AG09309 (cell line): ENCODE measurements at places on chromosomes 12 and 14.

GRCh38 chr12:106093246-106093645, 45.5 kb downstream of the NUAK1 start:
- no peak for DNase-seq

DNA sequence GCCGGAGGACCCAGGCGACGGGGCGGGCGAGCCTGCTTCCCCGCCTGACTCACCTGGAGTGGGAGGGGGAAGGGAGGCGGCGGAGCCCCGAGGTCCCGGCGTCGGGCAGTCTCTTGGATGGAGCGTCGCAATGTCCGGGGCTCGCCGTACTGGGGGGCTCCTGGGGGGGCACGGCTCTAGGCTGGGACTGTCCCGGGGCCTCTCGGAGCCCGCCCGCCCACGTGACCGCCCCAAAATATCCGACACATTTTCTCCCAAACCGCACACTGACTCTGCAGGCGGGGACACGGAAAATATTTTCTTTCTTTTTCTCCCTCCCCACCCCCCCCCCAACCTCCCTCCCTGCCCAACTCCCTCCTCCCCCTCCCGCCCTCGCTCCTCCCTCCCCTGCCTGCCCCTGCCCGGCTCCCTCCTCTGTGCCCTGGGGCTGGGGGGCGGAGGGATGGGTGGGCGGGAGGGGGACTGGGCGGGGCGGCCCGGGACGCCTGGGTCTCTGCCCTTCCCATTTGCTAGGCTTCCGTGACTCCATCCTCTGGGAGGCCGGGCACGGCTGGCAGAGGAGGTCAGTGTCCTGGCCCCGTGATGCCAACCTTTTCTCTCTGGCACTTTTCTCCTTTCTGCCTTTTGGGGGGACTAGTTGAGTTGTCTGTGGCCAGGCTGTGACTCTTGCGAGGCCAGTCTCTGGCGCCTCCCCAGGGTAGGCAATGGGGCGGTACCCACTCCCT, at the start of gene RARG:
RARG (minus strand) TSS at position 289 of the 725 bp plus-strand sequence. CDS start 4,664 bp downstream, outside the sequence.
- DNase-seq = no peak

DNA sequence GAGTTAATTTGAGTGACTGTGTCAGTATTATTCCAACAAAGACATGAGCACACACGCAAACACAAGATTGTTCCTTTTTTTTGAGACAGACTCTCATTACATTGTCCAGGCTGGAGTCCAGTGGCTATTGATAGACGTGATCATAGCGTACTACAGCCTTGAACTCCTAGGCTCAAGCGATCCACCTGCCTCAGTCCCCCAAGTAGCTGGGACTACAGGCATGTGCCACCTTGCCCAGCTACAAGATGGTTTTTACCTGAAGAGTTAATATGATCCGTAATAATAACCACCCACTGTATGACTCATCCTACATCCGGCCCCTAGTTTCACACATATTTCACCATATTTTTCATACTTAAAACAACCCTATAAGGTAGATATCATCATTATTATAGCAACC, 26.8 kb downstream of the BCAT1 start:
- DNase-seq = no peak

GRCh38 chr14:20684662-20685456, 499 bp downstream of the RNASE4 start:
- DNase-seq = peak; percentile 8

DNA sequence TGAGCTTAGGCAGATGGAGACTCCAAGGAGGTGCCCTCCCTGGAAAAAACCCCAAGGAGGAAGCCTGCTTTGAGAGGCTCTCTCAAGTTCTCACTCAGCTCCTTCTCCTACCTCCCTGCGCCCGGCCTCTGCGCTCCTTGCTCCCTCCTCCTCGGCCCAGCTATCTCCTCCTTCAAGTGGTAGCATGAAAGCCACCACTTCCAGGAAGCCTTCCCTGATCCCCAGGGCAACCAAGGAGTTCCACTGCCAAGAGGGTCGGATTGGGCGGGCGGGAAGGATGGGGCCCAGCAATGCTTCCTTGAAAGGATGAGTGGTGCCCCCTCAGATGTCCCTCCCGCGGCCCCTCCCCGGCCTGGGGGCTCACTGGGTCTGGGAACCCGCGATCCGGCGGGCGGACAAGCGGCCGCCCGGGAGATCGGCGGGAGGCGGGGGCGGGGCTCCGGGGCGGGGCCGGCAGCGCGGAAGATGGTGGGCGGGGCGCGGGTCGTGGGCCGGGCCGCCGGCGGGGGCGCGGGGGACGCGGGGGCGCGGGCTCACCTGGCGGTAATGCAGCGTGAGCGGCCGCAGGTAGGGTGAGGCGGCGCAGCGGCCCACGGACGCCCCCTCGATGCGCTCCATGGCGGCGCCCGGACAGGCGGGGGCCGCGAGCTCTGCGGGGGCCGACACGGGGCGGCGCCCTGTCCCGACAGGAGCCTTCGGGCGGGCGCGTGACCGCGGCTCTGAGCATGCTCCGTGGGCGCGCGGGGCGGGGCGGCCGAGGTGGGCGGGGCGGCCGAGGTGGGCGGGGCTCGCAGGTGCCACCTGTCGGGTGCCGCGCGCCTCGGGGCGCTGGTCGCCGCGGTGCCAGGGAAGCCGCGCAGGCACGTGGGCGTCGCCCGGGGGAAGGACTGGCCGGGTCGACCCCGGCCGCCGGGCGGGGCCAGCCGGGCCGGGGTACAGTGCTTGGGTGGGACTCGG, at the start of gene NUDT14:
NUDT14 (minus strand) TSS at position 721 of the 957 bp plus-strand sequence; CDS start at position 618, 103 bp downstream.
- DNase-seq = no peak

GRCh38 chr14:74754157-74754556, 9.0 kb upstream of the YLPM1 start:
- DNase-seq = no peak

GRCh38 chr14:99194736-99195135, 77.3 kb downstream of the BCL11B start:
- DNase-seq = no peak

DNA sequence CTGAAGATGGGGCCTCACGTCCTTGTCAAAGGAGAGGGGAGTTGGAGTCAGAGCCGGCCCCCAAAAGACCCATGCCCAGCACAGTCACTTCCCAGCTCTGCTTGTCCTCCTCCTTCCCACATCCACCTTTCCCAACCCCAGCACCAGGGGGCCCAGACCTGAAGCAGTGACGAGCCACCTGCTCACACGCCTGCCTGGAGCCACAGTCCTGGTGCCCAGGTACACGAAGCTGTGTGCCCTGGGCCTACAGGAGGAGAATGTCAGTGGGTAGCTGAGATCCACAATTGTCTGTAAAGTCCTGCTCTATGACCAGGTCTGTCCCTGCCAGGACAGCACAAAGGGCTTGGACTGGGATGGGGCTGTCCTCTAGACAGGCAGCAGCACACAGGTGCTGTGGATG, 126.8 kb upstream of the PZP start:
- no peak for DNase-seq

DNA sequence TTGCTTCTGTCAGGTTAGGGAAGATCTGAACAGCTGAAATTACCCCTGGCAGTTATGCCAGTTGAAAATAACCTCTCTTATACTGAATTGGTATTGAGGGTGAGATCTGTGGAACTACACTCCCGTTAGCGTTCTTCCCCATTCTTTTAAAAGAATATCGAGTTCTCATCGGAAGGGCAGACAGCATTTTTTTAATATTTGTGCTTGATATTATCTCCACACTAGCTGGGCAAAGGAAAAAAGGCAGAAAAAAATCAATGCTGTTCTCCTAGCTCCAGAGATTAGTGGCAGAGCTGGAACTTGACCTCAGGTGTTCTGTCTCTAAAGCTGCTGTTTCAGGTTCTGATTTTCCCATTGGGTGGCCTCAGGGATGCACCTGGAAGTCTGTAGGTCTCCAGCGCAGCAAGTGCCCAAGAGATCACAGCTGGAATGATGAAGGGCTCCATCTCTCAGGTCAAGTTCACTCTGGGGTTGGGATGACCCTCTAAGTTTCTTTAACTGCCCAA, 67.5 kb downstream of the SLC38A1 start:
- DNase-seq = no peak

DNA sequence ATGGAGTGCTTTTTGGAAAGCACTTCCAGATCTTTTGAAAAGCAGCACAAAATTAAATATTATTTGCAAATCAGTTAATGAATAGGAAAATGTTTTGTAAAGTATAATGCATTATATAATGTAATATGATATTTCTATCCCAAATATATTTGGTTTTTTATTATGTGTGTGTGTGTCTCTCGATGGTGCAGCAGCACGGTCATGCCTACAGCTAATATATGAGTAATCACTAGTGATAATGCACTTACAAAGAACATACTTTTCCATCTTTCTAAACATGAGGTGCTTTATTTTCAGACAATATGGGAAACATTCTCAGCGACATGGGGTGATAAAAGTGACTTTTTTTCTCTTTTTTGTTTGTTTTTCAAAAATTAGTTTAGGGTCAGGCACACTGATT, 1.3 kb upstream of the EEA1 start:
- no peak for DNase-seq

DNA sequence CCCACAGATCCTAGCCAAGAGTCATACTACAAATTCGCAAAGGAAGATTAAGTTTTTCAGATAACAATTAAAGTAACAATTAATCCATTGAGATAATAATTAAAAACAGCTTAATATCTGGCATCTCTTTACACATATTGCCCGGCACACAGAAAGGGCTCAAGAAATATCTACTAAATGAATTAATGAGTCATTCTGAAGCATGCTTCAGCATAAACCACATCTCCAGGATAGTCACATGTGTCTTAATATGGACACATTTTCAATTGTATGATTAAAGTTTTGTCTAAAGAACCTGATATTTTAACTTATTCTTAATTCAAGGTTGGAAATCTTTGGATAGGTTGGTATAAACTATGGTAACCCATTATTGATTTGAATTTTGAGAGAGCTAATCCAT, 9.6 kb downstream of the ITPR2 start:
- DNase-seq = no peak

DNA sequence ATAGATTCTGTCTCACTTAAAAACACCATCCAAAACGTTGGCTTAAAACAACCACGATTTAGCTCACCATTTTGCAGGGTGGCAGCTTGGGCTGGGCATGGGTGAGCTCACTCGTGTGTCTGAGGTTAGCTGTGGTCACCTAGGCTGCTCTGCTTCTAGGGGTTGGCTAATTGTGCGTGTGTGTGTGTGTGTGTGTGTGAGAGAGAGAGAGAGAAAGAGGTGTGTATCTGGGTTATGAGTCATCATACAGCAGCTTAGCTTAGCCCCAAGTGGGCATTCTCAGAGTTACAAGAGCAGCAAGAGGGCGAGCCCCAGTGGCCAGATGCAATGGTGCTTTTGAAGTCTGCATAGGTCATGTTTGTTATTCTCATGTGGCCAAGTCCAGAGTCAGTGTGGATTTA, 6.0 kb downstream of the FBXW8 start:
- DNase-seq = peak; percentile 58

GRCh38 chr14:82642425-82642824, 1108.8 kb upstream of the SEL1L start:
- DNase-seq = no peak

DNA sequence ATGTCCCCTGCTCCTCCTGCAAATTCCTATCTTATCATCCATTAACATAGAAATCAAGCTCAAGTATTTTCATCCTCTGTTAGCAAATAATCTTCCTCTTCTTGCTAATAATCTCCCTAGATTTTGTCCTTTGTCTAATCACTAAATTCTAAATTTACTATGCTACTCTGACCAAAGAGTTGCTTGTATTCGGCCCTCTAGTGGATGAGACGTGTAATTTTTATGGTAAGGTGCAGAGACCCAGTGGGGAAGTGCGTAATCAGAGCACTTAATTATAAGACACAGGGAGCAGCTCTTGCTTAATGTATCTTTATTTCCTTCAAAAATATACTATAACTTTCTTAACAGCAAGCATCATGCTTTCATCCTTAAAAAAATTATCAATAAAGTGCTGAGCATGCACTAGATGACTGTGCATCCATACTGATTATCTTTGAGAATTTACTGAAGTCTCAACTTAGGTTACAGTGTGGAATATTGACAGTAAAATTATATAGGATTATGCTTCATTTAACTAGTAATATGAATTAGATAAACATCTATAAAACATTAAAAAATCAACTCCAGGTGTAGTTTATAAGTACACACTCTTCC, 212.6 kb downstream of the SLC16A7 start:
- no peak for DNase-seq

DNA sequence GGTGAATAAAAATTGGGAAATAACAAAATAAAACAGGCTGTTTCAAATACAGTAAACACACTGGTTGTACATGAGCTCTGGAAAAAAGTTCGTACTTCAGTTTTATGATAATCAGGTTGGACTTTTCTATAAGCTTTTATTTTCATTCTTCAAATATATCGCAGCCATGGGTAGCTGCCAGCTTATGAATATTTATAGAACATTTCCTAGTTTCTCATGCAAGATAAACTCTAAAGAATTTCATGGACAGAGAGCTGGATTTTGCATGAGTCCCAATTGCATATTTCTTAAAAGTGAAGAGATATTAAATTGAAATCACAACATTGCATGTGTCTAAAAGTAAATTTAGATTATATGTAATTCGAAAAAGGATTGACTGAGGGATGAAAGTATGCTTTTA, 827.6 kb downstream of the SLC6A15 start:
- DNase-seq = no peak

DNA sequence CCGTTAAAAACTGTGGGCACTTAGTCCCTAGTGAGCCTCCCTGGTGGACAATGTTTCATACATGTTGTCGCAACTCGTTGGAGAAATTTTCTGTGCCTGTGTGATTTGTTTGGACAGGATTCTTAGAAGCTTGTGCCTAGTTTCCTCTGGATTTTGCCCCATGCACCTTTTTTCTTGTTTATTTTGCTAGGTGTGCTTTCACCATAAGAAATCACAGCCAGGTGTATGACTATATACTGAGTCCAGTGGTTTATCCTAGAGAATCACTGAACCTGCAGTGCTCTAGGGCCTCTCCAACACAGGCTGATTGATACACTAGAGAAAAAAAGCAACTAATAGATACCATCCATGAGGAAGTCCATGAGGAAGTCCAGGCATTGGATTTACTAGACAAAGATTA, 33.1 kb upstream of the OASL start:
- DNase-seq = no peak

DNA sequence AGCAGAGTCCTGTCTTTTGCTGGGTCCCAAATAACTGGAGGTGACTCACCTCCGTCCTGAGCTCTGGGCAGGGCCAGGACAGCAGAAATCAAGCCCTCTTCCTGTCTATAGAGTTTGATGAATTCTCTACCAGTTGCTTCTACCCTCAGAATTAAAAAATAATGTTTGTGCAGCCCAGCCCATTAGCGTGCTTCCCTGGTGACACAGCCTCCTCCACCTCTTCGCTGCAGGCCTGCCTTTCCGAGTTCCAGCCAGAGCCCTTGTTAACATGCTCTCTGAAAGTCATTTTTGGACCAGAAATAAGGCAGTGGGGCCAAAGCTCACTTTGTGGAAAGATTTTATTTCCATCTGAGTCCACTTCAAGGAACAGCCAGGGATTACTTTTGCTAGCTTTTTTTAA, 94.0 kb downstream of the TBX5 start:
- DNase-seq = peak; percentile 47

DNA sequence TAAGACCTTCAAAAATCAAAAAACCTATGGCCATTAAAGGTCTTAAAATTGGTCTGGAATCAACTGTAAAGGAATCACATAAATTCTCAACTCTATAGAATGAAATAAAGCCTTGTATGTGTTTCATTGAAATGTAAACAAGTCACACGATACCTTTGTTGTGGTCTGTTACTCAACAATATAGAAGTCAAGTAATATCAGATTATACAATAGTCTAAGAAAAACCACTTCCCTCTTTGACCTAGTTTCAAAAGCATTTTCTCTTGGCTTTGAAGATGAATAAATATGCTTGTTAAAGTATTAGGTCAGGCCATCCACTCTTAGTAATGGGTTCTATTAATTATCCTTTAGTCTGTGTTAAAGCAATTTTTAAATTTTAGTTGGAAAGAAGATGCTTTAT, 79.8 kb upstream of the DIO2 start:
- DNase-seq = no peak

- no peak for DNase-seq
Observed at GRCh38 chr12:117098361-117099217, 627 bp downstream of the TESC start.
